Heart left ventricle (tissue), 16 donors: ENCODE measurements at places on chromosomes 6 and 20. TPM values are rescaled to one million over a fixed set of nuclear protein-coding genes. Genes with fewer than 3 reads are reported as not detected.

- DNase-seq, result peak; percentile 41
Measured at GRCh38 chr6:113860181-113860955, 3.2 kb downstream of the MARCKS start.

- no peak for DNase-seq
Measured at GRCh38 chr6:104699593-104700329, 160.0 kb downstream of the HACE1 start.

GRCh38 chr6:105628156-105628860 is 225.4 kb upstream of the PREP start:
- DNase-seq, result no peak

DNA sequence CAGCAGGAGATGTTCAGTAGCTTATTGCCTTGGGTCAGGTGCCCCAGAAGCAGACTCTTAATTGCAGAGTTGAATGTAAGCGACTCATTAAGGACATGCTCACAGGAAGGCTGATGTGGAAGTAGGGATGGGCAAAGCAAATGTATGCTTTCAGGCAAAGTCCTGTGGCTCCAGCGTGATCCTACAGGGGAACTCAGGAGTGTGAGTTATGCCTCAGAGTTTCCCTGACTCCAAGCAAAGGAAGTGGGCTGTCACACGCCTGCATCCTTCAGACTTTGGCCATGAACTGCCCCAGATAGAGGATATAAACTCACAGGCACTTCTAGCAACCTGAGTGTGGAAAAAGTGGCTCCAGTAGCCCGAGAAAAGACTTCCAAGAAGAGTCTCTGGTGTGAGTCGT is 64.9 kb upstream of the ZNF133 start:
- DNase-seq, result no peak

GRCh38 chr6:39188098-39188450 is 41.2 kb downstream of the KCNK5 start:
- DNase-seq, result no peak

PRDM1 gene
- 1.7 TPM for total RNA-seq
